H4 (cell line): ENCODE measurements at places on chromosomes 5 and 9.

- no peak for DNase-seq
Observed at GRCh38 chr5:96196890-96197289, 235.2 kb upstream of the ELL2 start.

GRCh38 chr5:165576678-165577275 is 2071.4 kb downstream of the MAT2B start:
- no peak for DNase-seq

DNA sequence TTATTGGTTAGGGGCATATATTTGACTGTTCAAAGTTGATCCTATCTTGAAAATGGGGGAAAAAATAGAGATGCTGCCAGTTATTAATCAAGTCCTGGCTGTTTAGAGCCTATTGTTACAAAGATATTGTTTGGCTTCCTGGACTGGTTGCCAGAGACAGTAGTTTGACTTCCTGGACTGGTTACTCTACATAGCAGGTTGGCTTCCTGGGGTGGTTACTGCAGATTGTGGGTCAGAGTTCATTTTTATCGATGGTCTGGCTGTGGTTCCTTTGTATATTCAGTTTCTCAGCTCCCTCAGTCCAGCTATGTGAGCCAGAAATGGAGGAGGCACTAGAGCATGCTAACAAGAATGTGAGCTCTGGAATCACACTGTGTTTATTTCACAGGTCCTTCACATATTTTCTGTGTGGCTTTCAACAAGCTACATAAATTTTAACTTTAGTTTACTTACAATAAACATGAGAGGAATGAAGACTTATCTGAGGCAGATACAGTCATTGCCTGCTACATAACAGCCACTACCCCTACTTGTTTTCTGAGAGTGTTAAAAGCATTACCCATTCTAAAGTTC is 137.6 kb downstream of the TRPM3 start:
- DNase-seq, result no peak

GRCh38 chr9:128244091-128244836 is 31.5 kb downstream of the GOLGA2 start:
- no peak for DNase-seq

DNA sequence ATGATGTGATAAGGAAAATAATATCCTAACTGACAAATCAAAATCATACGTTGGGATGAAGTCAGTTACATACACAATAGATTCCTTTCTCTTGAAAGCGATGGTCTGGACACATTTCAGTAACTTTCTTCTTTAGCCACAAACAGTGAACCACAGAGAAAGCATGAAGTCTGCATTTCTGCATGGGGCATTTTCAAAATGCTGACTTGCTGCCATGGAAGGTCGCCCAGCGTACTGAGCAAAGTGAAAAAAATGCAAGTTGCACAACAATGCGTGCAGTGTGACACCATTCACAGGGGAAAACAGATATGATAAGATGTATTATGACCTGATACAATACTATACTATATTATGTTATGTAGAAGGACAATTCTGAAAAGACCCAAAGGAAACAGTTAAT is 146.3 kb downstream of the SNX18 start:
- peak; percentile 61 for DNase-seq

DNA sequence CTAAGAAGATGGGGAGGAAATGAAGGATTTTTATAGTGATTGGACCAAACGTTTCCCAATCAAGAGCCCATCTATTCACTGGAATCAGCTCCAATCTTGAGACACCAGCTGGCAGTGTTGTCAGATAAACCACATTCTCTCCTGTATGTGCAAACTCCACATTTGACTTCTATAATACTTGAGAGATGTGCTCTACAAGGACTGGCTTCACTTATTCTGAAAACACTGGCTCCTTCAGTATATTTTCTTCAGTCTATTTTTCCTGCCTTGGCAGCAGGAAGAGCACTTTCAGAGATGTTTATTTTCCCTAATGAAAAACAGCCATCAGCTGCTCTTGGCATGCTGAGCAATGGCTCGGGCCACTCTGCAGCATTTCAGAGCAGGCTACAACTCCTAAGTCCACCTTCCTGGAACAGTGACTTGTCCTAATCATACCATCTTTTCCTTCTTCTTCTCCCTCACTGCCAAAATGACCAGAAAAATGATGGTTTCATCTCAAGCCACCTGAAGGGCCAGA is 96.9 kb upstream of the FSTL4 start:
- no peak for DNase-seq

DNA sequence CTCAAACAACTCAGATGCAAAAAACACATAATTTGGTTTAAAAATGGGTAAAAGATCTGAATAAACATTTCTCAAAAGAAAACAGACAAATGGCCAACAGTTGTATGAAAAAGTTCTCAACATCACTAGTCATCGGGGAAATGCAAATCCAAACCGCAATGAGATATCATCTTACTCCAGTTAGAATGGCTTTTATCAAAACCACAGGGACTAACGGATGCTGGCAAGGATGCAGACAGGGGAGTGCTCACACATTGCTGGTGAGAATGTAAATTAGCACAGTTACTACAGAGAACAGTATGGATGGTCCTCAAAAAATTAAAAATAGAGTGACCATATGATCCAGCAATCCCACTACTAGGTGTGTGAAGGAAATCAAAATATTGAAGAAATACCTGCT is 589.1 kb upstream of the ADAMTS16 start:
- peak; percentile 95 for DNase-seq

DNA sequence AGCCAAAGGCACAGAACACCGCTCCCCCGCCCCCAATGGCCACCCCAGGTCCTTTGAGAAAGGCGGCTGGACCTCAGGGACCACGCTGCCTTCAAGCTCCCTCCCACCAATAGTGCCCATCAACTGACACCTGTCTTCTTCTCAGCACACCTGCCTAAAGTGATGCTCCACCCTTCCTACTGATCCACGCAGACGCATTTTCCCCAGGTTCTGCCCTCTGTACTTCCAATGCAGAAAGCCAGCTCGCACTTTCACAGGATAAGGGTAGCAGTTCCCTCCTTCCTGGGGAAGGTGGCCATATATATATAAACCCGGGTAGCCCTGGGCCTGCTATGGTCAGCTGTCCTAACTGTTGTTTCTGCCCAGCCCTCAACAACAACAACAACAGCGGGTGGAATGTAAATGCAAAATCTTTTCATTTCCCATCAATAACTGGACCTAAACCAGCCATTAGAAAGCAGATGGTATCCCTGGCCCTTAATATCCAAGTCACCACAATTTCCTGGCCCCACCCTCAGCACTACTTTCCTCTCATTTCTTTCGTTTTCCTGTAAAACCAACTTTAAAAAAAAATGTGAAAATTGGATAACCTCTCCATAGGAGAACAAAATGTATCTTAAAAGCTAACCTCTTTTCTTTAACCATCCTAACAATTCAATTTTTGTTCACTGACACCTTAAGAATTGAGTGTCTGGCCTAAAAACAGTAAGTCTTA is 1.7 kb downstream of the GOLM1 start:
- DNase-seq, result no peak

DNA sequence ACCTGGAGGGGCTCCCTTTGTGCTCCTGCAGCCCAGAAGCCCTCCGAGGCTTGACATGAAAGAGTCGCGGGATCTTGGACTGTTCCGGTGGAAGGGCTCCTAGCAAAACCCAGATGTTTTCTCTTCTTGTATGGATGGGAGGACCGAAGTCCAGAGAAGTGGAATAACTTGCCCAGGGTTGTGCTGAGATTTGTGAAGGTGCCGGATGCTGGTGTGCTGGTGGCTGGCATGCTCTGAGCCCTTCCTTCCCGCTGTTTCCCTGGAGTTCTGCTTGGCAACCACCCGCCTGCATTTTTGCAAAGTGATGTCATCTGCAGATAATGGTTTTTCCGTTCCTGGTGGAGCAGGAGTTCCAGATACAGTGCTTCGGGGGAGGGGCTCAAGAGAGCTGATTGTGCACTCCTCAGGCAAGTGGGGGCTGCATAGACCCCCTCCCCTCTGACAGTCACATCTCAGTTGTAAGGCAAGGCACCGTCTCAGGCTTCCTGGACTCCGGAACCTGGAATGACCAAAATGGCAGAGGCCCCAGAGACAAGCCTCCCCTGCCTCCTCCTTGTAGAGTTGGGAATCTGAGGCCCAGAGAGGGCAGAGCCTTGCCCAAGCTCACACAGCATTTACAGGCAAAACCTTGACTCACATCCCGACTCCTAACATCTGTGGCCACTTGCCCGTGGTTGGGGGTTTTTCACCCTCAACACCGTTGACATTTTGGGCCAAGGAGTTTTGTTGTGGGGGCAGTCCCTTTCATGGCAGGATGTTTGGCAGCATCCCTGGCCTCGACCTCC is 157.0 kb downstream of the RGS3 start:
- peak; percentile 94 for DNase-seq

GRCh38 chr5:140072812-140073211 is 29.7 kb upstream of the NRG2 start:
- DNase-seq, result no peak

- no peak for DNase-seq
Observed at GRCh38 chr5:155140646-155141045, 127.1 kb downstream of the KIF4B start.

DNA sequence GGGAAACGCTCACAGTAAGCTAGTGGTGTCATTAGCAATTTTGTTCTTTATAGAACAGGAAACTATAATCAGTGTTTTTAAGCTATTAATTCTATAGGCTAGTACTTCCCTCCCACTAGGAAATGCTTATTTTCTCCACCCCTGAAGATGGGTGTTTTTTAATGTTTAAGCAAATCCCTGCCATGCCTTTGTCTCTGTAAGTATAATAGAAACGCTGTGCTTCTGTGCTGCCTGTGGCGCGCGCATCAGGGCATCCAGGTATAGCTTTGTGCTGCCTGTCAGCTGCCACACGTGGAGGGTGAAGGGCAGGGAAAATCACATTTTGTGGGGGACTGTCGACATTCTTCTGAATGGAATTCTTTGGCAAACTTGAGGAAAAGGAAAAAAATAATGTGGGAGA is 217.5 kb downstream of the RAB3C start:
- no peak for DNase-seq

DNA sequence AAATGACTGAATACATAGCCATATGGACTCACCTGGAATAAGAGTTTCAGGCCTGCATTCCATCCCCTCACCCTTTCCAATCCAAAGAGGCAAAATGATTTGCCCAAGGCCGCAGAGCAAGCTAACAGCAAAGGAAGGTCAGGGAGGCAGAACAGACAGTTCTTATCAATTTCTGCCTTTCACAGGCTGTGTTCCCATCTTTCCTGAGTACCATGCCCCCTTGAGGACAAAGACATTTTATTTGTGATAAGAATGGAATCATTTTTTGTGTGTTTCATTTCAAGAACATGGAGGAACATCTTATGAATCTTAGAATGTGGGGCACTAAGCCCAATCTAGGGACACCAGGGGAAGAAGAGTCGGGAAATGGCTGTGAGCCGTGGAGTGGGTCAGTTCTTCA is 13.9 kb downstream of the LHFPL2 start:
- no peak for DNase-seq

GRCh38 chr5:121138952-121139351 is 674.9 kb downstream of the PRR16 start:
- no peak for DNase-seq

GRCh38 chr5:149936044-149936699 is 8.4 kb downstream of the PDE6A start:
- DNase-seq, result no peak

GRCh38 chr9:95515272-95516113 is 1.3 kb downstream of the PTCH1 start:
- no peak for DNase-seq

DNA sequence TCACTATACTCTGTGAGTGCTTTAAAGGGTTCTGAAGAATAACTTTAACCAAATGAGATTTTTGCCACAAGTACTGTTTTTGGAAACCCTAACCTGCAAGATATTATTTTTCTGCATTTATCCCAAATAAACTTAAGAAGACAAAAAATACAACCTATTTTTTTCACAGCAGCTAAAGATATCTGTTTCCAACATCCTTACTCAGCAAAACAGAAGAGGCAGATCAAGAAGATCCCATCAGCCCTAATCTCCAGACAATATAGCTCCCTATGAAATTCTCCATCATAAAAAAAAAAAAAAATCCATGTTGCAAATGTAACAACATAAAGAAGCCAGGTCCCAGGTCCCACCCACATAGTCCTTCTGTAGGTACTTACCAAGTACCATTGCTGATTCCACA is 7.6 kb downstream of the PCSK1 start:
- DNase-seq, result no peak

DNA sequence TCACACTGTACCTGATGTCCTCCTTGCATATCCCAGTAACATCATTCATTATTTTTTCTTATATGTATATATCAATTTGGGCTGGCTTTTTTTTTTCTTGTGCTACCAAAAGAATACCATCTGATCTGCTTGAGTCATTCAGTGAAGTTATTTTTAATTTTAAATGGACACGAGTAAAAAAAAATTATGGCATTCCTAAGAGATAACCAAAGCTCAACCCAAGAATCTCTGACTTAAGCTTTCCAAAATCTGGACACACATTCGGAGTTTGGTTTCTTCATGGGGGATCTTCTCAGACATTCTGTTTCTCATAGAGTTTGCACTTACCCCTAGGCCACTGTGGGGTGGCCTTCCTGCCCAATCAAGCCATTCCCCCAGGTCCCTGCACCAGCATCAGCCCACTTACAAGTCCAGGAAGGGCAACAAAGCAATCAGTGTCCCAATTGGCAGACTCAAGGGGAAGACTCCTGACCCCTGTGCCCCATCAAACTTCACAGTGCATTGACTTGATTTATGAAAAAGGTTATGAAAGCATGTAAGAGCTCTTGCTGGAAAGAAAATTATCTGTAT is 49.2 kb upstream of the SPDL1 start:
- DNase-seq, result no peak

DNA sequence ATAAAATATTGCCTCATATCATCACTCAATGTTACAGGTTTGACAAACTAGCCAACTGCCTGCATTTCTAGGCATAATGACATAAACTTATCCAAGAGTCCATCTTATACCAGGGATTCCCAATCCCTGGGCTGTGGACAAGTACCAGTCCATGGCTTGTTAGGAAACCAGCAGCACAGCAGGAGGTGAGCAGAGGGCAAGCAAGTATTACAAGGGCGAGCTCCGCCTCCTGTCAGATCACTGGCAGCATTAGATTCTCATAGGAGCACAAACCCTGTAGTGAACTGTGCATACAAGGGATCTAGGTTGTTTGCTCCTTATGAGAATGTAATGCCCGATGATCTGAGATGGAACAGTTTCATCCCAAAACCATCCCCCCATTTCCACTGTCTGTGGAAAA is 144.9 kb downstream of the PRKACG start:
- no peak for DNase-seq

GRCh38 chr9:135663451-135663770 is 302 bp downstream of the LCN9 start:
- no peak for DNase-seq

- DNase-seq, result peak; percentile 64
Observed at GRCh38 chr9:70113403-70114022, 69.9 kb downstream of the MAMDC2 start.

GRCh38 chr5:162163663-162164062 is 96.1 kb downstream of the GABRG2 start:
- DNase-seq, result no peak

DNA sequence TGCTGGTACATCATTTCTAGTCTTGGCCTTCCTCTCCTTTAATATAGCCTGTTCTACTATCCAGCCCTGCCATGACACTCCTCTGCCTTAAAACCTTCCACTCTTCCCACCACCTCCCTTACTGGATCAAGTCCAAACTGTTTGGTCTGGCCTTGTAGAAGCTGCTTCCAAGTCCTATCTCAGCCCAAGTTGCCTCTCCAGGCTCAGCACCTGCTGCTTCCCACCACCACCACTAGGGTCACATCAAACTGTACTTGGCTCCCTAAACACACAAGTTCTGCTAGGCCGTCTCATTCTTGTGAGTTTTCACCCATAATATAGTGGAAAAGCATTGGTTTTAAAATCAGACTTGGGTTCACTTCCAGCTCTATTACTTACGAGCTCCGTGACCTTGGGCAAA is 1.4 kb downstream of the NDUFA8 start:
- peak; percentile 50 for DNase-seq
